ENCODE measurements at places on chromosomes 5 and 9.

GRCh38 chr5:171462136-171462927 is 42.9 kb downstream of the FGF18 start:
- DNase-seq, result no peak

GRCh38 chr9:117704024-117704575 is at the start of gene TLR4:
Gene TLR4 (plus strand): TSS chr9:117704403. CDS start chr9:117704473, 70 bp downstream.
- DNase-seq, result no peak

GRCh38 chr5:97918620-97919019 is 735.6 kb upstream of the RIOK2 start:
- DNase-seq, result no peak

- no peak for DNase-seq
Measured at GRCh38 chr5:158285698-158286097, 426.8 kb upstream of the CLINT1 start.

DNA sequence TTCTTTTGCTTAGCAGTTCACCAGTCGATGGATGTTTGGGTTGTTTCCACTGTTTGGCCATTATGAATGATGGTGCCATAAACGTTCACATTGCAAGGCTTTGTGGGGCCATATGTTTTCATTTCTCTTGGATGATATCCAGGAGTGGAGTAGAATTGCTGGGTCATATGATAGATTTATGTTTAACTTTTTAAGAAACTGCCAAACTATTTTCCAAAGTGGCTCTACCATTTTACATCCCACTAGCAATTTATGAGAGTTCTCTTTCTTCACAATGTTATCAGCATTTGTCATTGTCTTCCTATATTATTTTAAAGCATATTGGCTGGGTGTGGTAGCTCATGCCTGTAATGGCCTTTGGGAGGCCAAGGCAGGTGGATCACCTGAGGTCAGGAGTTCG is 5.2 kb downstream of the GPR107 start:
- DNase-seq, result no peak

GRCh38 chr5:33237471-33237870 is 203.3 kb upstream of the TARS1 start:
- no peak for DNase-seq

DNA sequence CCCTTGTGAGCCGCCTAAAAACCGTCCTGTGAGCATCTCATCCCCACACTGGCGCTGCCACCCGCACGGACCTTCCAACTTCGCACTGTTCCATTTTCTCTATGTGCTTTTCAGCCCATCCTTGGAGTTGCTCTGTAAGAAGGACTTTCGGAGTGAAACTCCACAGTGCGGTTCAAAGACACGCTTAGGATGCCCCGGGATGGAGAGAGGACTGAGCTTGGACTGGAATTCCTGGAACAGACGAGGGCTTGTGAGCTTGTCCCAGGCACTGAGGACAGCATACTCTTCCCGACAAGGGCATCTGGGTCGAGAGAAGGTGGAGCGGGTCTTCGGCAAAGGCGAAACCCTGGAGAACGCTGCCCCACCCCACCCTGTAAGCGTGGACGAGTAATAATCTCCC is 187.8 kb downstream of the MEF2C start:
- no peak for DNase-seq
